Endothelial cell of umbilical vein (primary cell): ENCODE measurements at places on chromosomes 12 and 14.

GRCh38 chr12:108548954-108549521 is 11.9 kb downstream of the SART3 start:
- DNase-seq, result no peak

DNA sequence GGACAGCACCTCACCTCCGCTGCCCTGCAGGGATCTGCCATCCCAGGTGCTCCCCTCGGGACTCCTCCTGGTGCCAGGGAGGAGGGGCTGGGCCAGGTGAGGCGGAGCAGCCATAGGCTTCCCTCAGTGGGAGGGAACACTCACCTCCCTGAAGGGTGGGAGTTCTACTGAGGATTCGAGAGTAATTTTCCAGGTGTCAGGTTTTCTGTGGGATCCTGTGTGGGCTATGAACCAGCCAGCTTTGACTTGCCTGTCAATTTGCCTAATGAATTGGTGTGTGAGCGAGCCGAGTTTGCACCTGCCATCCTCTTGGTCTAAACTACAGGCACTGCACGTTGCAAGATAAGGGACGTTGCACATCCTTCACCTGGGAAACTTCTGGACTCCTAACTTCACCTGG is 50.3 kb downstream of the NOC4L start:
- DNase-seq, result no peak

DNA sequence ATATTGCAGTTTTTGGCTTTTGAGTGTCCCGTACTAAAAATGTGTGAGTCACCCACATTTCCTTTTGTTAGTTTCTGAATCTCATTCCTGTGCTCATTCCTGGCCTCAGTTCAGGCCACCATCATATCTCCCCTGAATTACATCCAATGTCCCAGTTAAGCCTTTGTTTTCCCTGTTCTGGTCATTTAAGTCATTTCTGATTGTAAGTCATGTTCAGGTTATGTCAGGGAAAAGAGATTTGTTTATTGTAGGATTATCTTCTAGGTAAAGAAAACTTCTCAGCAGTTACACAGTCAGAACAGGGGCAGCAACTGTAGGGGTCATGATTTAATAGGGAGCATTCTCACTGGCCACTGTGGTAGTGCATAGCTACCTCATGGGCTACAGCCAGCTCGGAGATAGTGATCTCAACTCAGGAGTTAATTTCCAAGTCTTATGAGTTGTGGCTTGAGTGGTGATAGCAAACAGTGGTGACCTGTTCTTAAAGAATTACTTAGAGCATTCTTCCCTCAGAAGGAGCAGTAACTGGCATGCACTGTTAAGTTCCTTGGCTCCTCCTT is 6.7 kb downstream of the DDX47 start:
- DNase-seq, result peak; percentile 85

- no peak for DNase-seq
These were observed 245.2 kb downstream of the AACS start for GRCh38 chr12:125310461-125310860.

GRCh38 chr12:125050446-125050845 is 14.8 kb upstream of the AACS start:
- no peak for DNase-seq

GRCh38 chr14:73842201-73842600 is 9.4 kb upstream of the PTGR2 start:
- DNase-seq, result no peak

- no peak for DNase-seq
These were observed 18.6 kb downstream of the PEX5 start for GRCh38 chr12:7207866-7208625.

- DNase-seq, result no peak
These were observed 179.1 kb downstream of the LRIG3 start for GRCh38 chr12:58741226-58741625.
